ENCODE measurements at places on chromosomes 3 and 15. TPM values are rescaled to one million over a fixed set of nuclear protein-coding genes. Genes with fewer than 3 reads are reported as not detected.

Gene DLL4
- 11.1 TPM for total RNA-seq

Gene TUSC7
- not detected for total RNA-seq

Gene TMEM212
- total RNA-seq: not detected

Gene PRRT3
- total RNA-seq: 0.57 TPM

Gene STRIT1
- total RNA-seq: 0.84 TPM

Gene CA12
- total RNA-seq: 0.65 TPM

Gene TGM5
- not detected for total RNA-seq

Gene ACVR2B
- 4.8 TPM for total RNA-seq

Gene SAMMSON
- total RNA-seq: not detected

Gene SLC51B
- total RNA-seq: not detected

Gene CCR8
- total RNA-seq: not detected

Gene NRG4
- total RNA-seq: not detected

Gene B3GALNT1
- 51.8 TPM for total RNA-seq

Gene GATA2
- 9.1 TPM for total RNA-seq

Gene B3GNT5
- total RNA-seq: 2.0 TPM

Gene MCF2L2
- total RNA-seq: 0.22 TPM

Gene PAK6
- 10.1 TPM for total RNA-seq

DNA sequence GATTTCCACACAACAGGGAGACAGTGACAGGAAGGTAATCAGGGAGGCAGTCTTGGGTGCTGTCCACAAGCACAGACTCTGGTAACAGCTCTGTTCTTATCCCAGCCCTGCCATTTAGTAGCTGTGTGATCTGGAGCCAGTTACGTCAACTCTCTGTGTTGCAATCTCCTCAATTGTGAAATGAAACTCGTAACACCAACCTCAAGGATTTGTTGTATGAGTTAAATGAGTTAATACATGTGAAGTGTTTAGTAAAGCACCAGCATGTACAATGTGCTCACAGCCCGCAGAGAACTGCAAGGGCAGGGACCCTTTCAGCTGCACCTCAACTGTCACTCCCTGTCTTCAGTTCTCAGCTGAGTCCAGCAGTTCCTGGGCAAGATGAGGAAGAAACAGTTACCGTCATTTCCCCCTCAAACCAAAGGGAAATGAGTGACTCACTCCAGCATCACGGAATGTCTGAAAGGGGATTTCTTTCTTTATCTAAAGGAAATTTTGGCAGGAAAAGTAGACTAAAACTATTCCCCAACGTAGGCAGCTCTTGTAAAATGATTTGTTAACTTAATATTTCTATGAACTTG, 39.9 kb upstream of the MB21D2 start:
- DNase-seq: peak; percentile 54

GRCh38 chr3:192940129-192940528, 22.5 kb upstream of the MB21D2 start:
- DNase-seq: no peak

DNA sequence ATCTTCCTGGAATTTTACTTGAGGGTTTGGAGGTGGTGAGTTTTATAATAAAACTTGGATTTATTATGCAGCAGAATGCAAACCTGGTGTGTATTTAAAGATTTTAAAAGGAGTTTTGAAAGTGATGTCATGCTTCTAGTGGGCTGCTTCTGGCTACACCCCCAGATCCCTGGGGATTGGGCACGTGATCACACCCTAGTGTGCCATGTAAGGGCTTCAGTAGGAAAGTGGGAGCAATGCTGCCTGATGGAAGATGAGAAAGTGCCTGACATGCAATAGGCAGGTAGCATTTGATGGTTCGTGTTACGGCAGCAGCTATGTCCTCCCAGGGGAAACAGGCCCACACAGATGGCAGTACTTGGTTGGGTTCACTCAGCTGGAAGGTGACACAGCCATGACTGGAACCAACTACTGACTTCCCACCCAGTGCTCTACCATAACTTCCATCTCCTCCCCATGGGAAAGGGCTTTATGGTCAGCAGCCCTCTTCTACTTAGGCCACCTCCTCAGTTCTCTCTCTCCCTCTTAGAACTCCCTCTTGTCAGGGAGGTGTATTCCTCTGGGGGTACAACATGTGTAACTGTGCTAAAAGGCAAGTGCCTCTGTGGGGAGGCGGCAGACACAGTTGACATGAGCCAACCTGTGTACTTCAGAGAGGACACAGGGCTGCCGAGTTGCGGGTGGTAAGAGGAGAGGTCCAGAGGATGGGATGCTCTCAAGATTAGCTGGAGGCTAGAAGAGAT, 5.6 kb downstream of the ITPKA start:
- no peak for DNase-seq

- no peak for DNase-seq
Measured at GRCh38 chr15:82140886-82141285, 95.1 kb upstream of the MEX3B start.

- no peak for DNase-seq
Measured at GRCh38 chr3:14590569-14590968, 50.4 kb upstream of the GRIP2 start.

DNA sequence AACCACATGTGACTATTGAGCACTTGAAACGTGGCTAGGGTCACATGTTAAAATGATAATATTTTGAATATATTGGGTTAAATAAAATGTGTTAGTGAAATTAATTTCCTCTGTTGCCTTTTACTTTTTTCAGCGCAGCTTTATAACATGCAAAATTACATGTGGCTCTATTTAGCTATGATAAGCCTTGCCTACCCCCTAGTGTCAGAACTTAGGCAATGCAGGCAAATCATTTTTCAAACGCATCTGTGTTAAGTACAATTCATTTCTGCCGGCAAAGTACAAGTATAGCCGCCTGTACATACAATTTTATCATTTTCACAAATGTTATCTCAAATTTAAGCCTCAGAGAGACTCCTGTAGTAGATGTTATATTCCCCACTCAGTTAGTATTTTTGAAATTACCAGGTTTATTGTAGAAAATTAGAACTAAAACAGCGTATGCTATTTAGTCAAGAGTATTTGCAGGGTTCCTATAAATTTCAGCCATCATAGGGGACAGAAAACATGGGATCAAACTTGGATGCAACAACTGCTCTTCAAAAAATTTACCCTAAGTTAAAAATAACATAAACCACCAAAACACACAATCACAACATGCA, 56.1 kb downstream of the TAFA4 start:
- DNase-seq: no peak

DNA sequence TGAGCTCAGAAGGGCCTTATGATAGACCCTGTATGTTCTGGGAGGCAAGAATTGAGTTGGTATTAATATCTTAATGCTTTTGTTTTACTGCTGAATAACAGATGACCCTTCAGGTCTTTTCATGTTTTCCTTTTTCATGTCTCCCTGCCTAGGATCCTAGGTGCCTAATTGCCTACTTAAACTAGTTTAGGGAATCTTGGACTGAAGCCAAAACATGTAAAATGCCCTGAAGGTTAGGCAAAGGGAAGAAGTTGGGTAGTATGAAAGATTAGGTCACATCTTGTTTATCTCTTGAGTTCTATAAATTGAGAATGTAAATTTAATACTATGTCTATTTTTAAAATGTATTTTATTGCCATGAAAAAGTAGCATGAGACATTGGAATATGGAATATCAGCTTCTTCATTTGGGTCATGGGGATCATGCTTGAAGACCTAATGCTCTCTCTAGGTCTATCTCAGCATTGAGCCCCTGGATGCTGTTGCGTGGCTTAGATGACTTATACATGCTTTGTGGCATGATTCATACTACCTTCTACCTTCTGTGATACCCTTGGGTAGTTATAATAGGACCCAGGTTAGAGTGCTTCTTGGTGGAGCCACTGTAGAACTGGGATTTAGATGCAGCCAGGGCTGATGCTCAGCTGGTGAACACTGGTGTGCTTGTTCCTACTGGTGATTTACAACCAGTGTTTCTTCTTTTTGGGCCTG, 26.4 kb downstream of the RBM6 start:
- no peak for DNase-seq

DNA sequence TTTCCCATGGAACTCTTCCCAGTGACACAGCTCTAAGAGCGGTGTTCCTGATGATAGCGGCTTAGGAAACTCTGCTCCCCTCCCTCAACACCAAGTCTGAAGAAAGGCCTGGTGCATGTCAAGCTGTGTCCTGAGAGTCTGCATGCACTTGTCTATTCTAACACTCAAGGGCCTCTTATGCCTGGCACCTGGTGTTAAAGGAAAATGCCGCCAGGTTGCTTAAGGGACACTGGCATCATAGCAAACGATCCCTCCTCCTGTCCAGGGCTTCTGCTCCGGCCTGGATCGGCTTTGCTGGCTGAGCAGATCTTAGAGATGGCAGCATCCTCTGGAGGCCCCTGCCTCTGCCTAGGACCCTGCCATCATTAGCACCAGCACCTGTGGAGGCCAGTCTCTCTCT, 121.7 kb downstream of the MEGF11 start:
- DNase-seq: peak; percentile 39

GRCh38 chr3:123481722-123482457, 33.0 kb upstream of the ADCY5 start:
- DNase-seq: no peak

DNA sequence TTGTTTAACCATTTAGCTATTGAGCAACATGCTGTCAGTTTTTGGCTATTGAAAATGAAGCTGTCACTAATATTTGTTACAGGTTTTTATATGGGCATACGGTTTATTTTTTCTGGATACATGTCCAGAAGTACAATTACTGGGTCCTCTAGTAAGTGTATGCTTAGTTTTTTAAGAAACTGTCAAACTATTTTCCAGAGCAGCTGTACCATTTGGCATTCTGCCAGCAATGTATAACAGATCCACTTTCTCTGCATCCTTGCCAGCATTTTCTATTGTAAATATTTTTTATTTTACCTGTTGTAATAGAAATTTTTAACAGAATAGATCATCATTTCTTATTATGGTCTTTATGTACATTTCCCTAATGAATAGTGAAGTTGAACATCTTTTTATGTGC, 658.8 kb downstream of the EDEM1 start:
- DNase-seq: no peak

DNA sequence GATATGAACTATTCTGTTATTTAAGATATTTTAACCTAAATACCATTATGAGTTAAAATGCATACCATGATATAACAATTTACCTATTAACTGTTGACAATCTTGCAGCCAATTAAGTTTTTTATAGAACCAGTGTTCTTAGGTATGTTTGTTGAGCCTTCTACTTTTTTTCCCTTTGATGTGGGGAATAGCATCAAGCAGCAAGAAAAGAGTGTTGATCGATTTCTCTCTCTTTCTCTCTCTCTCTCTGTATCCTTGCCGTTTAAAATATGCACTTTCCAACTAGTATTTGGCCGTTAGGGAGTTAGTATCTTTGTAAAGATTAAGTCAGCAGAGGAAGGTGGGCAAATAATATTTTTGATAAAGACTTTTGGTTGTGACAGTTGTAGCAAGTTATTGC, 5.9 kb downstream of the CHD2 start:
- no peak for DNase-seq

GRCh38 chr15:52193321-52193720, 2.1 kb upstream of the GNB5 start:
- DNase-seq: no peak

- DNase-seq: no peak
Measured at GRCh38 chr15:75947092-75947491, 43.4 kb downstream of the FBXO22 start.

DNA sequence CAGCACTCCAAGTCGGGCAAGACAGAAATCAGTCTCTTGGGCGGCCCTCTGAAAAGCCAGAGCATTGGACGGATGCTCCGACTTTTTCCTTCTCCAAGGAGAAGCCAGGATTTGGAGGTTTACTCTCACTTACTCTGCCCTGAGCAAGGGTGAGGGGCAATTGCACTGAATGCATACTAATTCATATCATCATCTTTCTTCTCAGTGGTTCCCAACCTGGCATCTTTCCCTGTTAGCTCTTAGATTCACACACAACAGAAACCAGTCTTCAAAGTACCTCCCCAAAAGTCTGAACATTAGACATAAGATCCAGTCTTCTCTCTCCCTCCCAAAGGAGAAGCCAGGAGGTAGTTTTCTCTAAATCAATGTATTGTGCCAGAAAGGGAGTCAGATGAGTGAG, 219.2 kb downstream of the GREM1 start:
- no peak for DNase-seq

DNA sequence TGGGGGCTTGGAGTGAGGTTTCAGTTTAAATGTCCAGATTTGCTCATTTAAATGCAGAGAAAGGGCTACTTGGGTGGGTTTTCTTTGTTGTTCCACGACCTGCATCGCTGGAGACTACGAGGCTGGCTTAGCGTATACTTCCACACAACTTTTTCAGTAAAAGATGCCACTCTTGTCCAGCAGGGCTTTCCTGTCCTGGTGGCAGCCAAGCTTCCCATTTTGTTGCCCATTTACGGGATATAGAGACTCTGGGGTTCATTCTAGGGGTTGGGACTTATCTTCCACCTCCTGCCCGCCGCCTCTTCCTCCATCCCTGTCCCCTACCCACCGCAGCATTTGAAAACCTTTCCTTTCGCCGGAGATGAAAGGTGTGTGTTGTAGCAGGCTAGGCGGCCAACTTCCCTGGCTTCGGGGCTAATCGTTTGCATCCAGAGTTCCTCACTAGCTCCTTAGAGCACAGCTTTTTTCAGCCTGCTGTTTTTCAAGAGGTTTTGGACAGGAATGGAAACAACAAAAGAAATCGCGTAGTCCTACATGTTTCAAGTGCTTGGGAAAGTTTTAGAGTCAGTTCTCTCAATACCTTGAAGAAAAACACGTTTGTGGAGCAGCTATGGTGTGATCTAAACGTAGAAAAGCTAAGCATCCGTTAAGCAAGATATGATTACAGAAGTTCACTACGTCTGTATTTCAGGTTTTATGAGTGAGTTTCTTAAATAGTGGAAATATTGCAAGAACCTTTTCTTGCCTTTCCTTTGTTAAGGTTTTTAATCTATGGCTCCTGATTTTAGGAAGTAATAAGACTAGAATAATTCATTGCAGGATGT, 843 bp downstream of the CHRNA5 start:
- DNase-seq: no peak

- no peak for DNase-seq
Measured at GRCh38 chr3:16494814-16495431, 18.6 kb downstream of the RFTN1 start.

- no peak for DNase-seq
Measured at GRCh38 chr3:69454204-69454787, 68.4 kb upstream of the FRMD4B start.

- DNase-seq: no peak
Measured at GRCh38 chr3:122578069-122578740, 755 bp downstream of the PARP15 start.

DNA sequence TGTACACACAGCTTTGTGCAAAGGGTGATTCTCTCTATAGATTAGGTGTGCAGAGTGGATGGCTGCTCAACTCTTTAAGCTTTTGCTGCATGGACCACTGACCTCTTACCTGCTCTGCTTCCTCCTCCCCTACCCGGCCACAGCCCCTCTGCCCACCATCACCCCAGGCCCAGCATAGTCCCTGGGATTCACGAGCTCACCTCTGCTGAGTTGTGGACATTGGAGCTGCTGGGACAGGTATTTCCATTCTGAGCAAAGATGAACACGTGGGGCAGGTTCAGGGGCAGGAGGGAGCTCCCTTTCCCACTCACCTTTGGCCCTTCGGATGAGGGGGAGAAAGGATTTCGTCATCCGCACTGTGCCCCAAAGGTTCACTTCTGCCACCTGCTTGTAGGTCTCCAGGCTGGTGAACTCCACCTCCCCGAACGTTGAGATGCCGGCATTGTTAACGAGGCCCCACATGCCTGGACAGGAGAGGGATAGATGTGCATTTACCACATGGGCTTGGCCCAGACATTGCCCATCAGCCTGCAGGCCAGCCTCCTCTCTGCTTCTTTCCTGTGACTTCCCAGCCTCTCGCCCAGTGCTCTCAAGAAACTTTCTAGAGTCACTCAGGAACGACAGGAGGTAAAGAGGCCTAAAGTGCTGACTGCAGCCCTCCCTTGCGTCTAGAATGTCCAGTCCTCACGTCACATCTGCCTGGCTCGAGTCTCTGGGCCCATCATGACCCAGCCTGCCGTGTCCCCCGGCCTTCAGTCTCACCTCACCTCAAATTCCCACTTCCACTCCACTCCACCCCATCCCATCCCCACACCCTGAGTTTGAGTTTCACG, 41.6 kb downstream of the BDH1 start:
- no peak for DNase-seq

All from Right ventricle myocardium inferior (tissue), 1 donor.